ENCODE measurements at places on chromosomes 1 and 21. TPM values are rescaled to one million over a fixed set of nuclear protein-coding genes. Genes with fewer than 3 reads are reported as not detected.

Gene PLA2G2F
- not detected for total RNA-seq

Gene ANKRD65
- 0.89 TPM for total RNA-seq

DNA sequence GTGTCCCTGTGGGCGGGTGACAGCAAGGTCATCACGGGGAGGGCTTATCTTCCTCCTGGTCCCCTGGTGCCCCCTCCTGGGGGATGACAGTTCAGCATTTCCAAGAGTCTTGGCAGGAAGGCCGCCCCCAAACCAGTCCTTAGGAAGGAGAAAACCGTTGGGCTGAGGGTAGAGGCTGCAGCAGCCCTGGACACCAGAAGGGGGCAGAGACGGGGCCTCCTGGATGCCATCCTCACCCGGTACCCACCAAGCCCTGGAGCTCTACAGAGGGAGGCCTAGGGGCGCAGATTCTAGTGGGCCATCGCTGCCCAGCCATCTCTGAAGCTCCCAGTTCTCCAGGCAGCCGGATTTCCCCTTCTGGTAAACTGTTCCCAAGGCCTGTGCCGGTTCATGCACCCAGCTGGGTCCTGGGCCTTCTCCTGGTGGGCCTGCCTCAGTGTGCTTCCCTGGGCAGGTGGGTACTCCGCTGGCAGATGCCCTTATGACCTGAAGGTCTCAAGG is 14.8 kb upstream of the ZNF669 start:
- DNase-seq: no peak

DNA sequence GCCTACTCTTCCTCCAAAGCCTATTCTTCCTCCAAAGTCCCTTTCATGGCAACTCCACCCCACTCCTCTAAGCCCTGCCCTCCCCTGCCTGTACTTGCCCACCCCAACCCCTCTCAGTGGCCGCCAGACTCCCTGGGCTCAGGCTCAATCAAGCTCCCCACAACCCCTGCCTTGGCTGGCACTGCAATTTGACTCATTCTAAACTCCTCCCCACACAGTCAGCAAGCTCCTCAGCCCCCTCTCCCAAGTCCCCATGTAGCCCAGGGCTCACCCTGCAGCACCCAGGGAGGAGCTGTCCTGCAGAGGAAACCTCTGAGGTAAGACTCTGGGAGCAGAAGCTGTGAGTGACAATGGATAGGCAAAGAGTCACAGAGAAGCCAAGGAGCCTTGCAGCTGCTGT is 3.6 kb upstream of the VSIG8 start:
- DNase-seq: no peak

DNA sequence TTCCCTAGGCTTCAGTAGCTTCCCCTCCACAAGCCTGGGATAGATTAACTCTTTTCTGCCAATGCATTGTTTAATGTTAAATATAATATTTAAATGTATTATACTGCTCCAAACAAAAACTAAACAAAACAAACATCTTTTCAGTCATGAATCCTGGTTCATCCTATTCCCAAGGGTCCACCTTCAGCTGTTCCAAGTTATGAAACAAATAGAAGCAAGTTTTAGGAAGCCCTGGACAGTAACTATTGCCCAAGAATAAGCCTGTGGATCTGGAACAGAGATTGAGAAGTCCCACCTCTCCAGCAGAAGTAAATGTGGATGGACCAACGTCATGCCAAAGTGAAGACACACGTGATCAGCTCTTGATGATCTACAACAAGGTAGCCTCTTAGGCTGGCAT is 408.1 kb downstream of the SETD4 start:
- no peak for DNase-seq

- no peak for DNase-seq
These were observed 49.6 kb downstream of the INTS7 start for GRCh38 chr1:211985556-211986264.

DNA sequence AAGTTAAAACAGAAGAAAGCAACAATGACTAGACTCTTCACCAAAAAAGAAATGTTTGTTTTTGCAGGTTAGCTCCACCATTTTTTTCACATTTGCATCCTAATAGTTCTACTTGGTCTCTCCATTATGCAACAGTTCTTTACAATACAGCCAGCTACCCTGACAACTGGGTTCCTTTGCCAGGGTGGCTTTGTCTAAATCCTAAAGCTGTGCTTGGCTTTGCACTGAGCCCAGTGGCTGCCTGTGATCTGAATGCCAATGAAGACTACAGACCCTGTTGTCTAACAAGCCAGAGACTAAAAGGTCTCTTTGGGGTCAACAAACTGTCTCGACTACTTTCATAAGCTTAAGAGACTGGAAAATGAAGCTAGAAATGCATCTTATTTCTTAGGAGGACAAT is 112.0 kb downstream of the AKT3 start:
- peak; percentile 46 for DNase-seq
